Endothelial cell of umbilical vein (primary cell): ENCODE measurements at places on chromosomes 5 and 9.

GRCh38 chr5:15013654-15014463 is 142.3 kb upstream of the ANKH start:
- peak; percentile 74 for DNase-seq

DNA sequence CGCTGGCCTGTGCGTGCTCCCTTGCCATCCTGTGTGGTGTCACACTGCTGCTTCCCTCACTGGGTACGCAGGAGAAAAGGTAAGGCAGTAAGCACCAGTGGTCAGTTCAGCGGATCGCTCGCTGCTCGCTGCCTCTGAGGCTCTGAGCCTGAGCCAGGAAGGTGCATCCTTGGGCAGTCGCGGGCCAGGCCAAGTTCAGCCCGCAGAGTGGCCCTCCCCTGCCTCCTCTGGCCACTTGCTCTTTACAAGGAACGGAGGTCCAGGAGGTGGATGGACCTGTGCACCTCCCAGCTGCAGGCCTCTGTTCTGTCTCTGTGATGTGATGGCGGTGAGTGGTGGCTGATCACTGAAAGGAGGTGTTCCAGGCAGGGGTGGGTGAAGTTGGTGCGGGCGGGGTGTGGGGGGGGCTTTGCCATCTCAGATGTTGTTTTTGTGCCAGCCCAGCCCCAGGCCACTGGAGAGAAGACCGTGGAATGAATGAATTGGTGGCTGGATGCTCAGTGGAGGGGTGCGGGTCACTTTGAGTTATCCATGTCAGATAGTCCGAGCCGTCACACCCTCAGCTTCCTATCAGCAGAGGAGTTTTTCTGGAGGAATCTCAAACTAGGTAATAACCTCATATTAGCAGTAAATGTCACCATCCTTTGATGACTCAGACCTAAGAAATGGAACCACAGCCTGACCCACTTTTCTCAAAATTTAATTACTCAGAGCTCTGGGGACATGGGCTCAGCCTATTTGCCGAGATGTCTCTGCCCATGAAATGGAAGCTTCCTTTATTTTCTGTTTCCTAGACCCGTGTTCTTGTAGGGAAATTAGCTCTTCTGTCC is 7.3 kb downstream of the COL5A1 start:
- no peak for DNase-seq

DNA sequence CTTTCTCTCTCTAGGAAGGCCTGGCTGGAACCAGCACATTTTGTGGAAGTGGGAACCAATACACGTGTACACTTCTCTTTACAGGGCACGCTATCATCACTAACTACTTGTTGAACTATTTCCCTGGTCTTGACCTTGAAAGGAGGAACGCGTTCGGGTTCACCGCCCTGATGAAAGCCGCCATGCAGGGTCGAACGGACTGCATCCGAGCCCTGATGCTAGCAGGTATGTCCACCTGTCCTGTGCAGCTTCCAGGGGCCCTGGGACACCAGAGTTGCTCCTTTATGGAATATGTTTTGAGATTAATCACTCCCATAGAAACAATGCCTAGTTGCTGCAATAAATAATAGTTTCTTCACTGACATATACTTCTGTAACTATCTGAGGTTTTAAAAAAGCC is 74.1 kb downstream of the ANKRD33B start:
- DNase-seq: no peak

DNA sequence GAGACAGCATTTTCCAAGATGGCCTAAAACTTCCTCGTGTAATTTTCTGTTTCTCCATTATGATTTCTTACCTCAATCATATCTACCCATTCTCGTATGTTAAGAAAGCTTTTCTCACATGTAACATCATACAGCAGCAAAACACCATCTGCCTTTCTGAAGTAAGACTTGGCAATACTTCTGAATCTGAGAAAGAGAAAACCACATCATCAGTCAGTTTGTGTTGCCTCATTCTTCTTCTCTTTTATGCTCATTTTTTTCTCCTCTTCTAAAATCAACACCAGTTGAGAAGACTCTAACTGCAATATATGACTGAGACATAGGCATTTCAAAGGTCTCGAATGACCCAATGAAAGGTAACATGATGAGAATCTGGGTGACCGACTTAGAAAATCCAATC is 66.0 kb downstream of the RASEF start:
- no peak for DNase-seq

GRCh38 chr5:618450-618849 is 6.3 kb downstream of the CEP72 start:
- no peak for DNase-seq

GRCh38 chr5:159419576-159419975 is 89.3 kb upstream of the IL12B start:
- no peak for DNase-seq

GRCh38 chr9:87494970-87495471 is 2.6 kb upstream of the DAPK1 start:
- no peak for DNase-seq

- DNase-seq: peak; percentile 30
Observed at GRCh38 chr5:7869474-7870136, 657 bp downstream of the MTRR start.
